ENCODE measurements at places on chromosomes 12 and 14.

GRCh38 chr14:103384450-103385151 lies 614 bp upstream of the MARK3 start:
- no peaks in the 10 kb centered on the region for H3K27me3 ChIP-seq
- peak overlapping the region; percentile 96 for H3K4me3 ChIP-seq
- H3K36me3 ChIP-seq, result peaks cover 28% of the 10 kb centered on the region

- no peak overlapping the region for H3K4me3 ChIP-seq
- no peaks in the 10 kb centered on the region for H3K4me1 ChIP-seq
- DNase-seq, result no peak
- H3K36me3 ChIP-seq, result no peaks in the 10 kb centered on the region
Observed at GRCh38 chr14:90368946-90369721, 27.7 kb upstream of the CALM1 start.

DNA sequence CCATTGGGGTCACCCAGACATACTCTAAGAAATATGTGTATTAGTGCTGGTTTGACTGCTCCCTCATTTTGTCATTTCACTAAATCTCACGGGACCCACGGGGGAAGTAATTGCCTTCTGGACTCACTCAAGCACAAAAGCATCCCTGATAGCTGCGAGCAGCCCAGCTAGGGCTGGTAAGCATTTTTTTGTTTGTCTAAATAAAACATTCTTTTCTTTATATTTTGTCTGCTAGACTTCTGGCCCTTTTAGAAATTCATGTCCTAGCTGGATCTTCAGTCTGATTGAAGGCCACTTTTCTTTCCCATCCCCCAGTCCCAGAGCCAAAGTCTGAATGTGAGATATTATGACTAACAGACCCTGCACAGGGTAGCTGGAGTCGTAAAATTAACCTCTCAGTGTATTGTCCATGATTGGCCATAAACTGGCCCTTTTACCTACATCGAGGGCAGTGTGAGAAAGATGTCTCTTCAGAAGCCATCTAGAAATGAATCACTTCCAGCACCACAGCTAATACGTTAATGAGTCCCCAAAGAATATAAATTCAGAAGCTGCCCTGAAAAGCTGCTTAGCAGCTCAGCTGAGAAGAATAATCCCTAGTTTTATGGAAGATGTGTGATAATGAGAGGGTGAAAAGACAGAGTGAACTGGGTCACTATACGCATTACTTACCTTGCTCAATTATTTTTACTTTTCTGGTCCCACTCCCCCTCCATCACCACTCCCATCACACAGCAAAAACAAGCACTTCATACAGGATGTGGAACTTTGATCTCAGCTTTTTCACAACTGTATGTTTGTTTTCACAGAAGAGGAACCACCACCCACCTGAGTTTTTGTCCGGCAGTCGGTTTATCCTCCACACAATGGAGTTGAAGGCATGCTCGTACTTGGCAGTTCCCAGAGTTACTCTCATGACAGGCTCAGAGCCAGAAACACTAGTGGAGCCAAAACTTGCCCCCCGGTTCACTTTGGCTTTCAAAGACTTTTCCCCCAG lies 55.6 kb upstream of the GTF2A1 start:
- no peaks in the 10 kb centered on the region for H3K36me3 ChIP-seq
- no peak overlapping the region for H3K27ac ChIP-seq
- no peaks in the 10 kb centered on the region for H3K4me1 ChIP-seq
- no peak for DNase-seq

GRCh38 chr12:23729359-23729758 lies 220.1 kb downstream of the SOX5 start:
- H3K27ac ChIP-seq, result no peak overlapping the region
- H3K4me1 ChIP-seq, result no peaks in the 10 kb centered on the region
- no peak for DNase-seq
- no peak overlapping the region for H3K4me3 ChIP-seq
- no peaks in the 10 kb centered on the region for H3K27me3 ChIP-seq
- H3K36me3 ChIP-seq, result no peaks in the 10 kb centered on the region

DNA sequence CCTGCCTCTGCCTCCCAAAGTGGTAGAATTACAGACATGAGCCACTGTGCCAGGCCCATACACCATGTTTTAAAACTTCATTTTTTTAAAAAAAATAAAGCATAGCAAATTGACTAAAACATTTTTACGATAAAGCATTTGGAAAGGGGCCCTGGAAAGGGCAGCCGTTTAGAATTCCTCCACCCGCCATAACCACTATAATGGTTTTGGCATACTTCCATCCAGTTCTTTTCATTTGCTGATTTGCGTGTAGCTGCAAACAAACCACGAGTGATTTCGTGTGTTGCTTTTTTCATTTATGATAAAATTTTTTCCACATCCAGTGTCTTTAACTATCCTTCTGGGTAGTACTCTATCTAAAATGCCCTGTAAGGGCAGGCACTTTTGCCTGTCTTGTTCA lies 91.8 kb upstream of the RIN3 start:
- peaks cover 9% of the 10 kb centered on the region for H3K4me1 ChIP-seq
- H3K27me3 ChIP-seq, result no peaks in the 10 kb centered on the region
- no peak for DNase-seq
- H3K4me3 ChIP-seq, result no peak overlapping the region

DNA sequence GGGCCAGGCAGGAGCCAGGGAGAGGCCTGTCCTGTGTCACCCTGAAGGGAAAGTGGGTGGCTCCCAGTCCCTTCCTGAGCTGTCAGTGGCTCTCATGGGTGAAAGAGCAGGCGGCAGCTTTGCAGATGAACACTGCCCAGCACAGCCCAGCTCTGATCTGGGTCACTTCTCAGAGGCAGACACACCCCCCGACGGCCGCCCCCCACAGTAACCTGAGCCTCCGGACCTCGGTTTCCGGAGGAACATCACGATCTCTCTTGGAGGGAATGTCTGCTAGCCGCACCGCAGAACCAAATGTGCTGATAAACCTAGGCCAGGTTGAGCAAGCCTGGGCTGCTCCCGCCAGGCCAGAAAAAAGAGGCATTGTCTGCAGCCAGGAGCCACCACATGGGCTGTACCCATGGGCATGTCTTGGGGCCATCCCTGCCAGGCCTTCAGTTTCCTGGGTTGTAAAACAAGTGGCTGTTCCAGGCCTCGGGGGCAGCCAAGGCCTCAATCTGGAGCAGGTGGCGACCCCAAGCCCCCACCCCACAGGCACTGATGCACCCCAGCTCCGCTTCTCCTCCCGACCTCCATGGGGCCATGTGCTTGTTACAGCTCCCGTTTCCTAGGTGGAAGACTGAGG lies 57.6 kb downstream of the NCOR2 start:
- DNase-seq, result no peak
- H3K36me3 ChIP-seq, result peaks cover 4% of the 10 kb centered on the region
- H3K27ac ChIP-seq, result no peak overlapping the region
- H3K27me3 ChIP-seq, result no peaks in the 10 kb centered on the region
- peaks cover 28% of the 10 kb centered on the region for H3K4me1 ChIP-seq
- no peak overlapping the region for H3K4me3 ChIP-seq

DNA sequence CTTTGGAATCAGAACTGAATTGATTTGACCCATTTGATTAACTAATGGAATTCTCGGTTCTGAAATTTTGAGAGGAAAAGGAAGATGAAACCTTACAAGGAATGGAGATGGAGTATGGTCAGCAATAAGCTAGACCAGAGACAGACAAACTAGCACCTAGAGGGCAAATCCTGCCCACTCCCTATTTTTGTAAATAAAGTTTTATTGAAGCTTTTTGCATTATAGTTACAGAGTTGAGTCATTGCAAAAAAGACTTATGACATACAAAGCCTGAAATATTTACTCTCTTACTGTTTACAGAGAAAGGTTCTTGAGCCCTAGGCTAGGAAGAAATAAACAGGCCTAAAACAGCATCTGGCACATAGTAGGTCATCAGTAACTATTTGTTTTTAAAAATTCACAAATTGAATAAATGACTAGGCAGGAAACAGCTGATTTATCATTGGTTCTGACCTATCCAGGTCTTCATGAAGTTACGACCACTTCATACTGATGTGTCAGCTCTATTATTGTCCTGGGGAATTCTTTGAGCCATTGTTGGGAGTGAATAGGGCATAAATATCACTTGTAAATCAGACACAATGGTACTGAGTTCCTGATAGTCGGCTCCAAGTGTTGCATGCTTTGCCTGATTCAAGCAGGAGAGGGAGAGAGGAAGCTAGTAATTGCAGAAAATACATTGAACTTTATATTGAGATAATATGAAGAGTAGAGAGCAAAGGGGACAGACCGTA lies 14.6 kb upstream of the STAB2 start:
- H3K4me1 ChIP-seq, result peaks cover 6% of the 10 kb centered on the region
- no peak overlapping the region for H3K4me3 ChIP-seq
- H3K36me3 ChIP-seq, result no peaks in the 10 kb centered on the region
- DNase-seq, result no peak

DNA sequence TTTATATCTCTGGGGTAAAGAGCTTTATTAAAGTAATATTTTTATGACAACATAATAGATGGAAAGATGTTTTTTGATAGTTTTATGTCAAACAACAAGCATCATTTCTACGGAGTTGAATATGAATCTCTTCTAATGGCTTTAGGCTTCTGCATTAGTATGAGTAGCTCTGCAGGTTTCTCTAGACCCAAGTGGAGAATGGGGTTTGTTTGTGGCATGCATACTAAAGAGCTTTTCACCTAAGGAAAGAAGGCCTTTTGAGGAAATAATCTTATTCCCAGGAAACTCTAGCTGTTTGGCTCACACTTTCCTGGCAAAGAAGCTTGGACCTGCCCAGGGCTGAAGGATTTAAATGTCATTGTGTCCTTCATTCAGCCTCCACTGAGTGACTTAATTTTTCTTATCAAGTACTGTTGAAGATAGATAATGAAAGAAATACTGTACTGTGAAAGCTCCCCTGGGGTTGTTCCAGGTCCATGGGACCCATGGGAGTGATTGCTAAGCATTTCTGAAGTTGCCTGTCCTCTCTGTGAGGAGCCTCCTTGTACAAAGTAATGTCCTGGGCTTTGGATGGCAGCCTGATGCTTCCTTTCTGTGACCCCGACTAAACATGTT lies 469.3 kb downstream of the LRIG3 start:
- H3K27ac ChIP-seq, result no peak overlapping the region
- H3K36me3 ChIP-seq, result no peaks in the 10 kb centered on the region
- H3K27me3 ChIP-seq, result peaks cover 3% of the 10 kb centered on the region
- H3K4me3 ChIP-seq, result no peak overlapping the region
- DNase-seq, result no peak

GRCh38 chr14:75985618-75986438 lies at the start of gene IFT43:
IFT43 (plus strand) TSS chr14:75985763; CDS start chr14:75985787, 24 bp downstream.
- H3K4me3 ChIP-seq, result peak within 1 kb of the TSS; percentile 87
- H3K27me3 ChIP-seq, result no peaks in the 10 kb centered on the region
- H3K36me3 ChIP-seq, result peaks cover 21% of the 10 kb centered on the region
- peak within 1 kb of the TSS; percentile 87 for H3K27ac ChIP-seq
- peak; percentile 92 for DNase-seq
- peaks cover 29% of the 10 kb centered on the region for H3K4me1 ChIP-seq

- H3K36me3 ChIP-seq, result peaks cover 49% of the 10 kb centered on the region
- peak overlapping the region; percentile 91 for H3K27ac ChIP-seq
- DNase-seq, result peak; percentile 90
- peaks cover 89% of the 10 kb centered on the region for H3K4me1 ChIP-seq
- H3K27me3 ChIP-seq, result no peaks in the 10 kb centered on the region
- H3K4me3 ChIP-seq, result peak overlapping the region; percentile 76
Observed at GRCh38 chr12:6778574-6779550, 6.5 kb downstream of the LAG3 start.

GRCh38 chr12:74614426-74614825 lies 76.8 kb downstream of the ATXN7L3B start:
- H3K27ac ChIP-seq, result no peak overlapping the region
- no peak overlapping the region for H3K4me3 ChIP-seq
- H3K36me3 ChIP-seq, result no peaks in the 10 kb centered on the region

DNA sequence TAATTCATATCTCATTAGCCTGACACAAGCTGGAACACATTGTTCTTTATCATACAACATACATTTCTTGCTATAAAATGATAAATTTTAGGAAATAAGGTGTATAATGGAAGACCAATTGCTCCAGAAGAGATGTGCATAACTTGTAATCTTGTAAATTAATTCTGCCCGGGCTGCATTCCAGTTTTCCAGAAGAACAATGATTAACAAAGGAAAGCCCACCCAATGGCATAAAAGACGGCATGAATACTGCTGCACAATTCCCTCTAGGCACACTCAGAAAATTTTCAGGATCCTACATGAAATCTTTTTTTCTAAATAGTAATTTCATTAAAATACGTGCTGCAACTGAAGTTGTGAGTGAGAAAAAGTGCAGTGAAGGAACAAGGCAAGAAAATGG lies 137.4 kb upstream of the KRR1 start:
- no peak for DNase-seq
- no peaks in the 10 kb centered on the region for H3K36me3 ChIP-seq
- H3K4me3 ChIP-seq, result no peak overlapping the region
- H3K4me1 ChIP-seq, result peaks cover 12% of the 10 kb centered on the region
- peaks cover 48% of the 10 kb centered on the region for H3K27me3 ChIP-seq

DNA sequence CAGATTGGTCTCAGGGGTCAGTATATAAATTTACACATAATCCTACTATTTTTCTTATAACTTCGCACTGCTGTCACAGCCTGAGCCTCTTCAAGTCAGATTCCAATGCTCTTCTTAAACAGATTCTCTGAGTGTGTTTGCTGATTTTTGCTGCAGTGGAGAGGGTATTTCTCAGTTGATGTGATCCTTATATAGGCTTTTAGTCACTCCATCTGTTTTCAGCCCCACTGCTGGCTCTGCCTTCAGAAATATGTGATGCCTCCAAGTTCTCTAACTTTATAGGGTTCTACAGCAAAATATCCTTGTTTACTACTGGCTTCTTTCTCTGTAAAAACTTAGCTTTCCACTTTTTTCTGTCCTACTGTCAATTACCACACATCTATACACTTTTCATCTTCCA lies 702.7 kb downstream of the NRXN3 start:
- H3K27me3 ChIP-seq, result no peaks in the 10 kb centered on the region
- no peak for DNase-seq
- H3K4me1 ChIP-seq, result no peaks in the 10 kb centered on the region
- H3K36me3 ChIP-seq, result no peaks in the 10 kb centered on the region
- H3K27ac ChIP-seq, result no peak overlapping the region
- no peak overlapping the region for H3K4me3 ChIP-seq

GRCh38 chr14:59330455-59330854 lies 134.7 kb downstream of the GPR135 start:
- no peaks in the 10 kb centered on the region for H3K4me1 ChIP-seq
- no peak overlapping the region for H3K4me3 ChIP-seq
- H3K27me3 ChIP-seq, result no peaks in the 10 kb centered on the region
- peaks cover 50% of the 10 kb centered on the region for H3K36me3 ChIP-seq
- H3K27ac ChIP-seq, result no peak overlapping the region
- no peak for DNase-seq

- peak overlapping the region; percentile 71 for H3K27ac ChIP-seq
- no peak for DNase-seq
- no peak overlapping the region for H3K4me3 ChIP-seq
- H3K27me3 ChIP-seq, result no peaks in the 10 kb centered on the region
Observed at GRCh38 chr12:64633940-64634337, 23.6 kb downstream of the RASSF3 start.

- peak overlapping the region; percentile 80 for H3K27ac ChIP-seq
- H3K36me3 ChIP-seq, result peaks cover 13% of the 10 kb centered on the region
- H3K27me3 ChIP-seq, result no peaks in the 10 kb centered on the region
- no peak for DNase-seq
Observed at GRCh38 chr14:103846543-103847450, 578 bp downstream of the PPP1R13B start.

- peak overlapping the region; percentile 72 for H3K4me3 ChIP-seq
- H3K4me1 ChIP-seq, result peaks cover 13% of the 10 kb centered on the region
- H3K27ac ChIP-seq, result peak overlapping the region; percentile 79
Observed at GRCh38 chr12:12890543-12891079, 751 bp upstream of the GPRC5A start.

GRCh38 chr12:105384916-105385535 lies 54.5 kb downstream of the C12orf75 start:
- no peaks in the 10 kb centered on the region for H3K4me1 ChIP-seq
- H3K27me3 ChIP-seq, result no peaks in the 10 kb centered on the region
- DNase-seq, result no peak
- no peak overlapping the region for H3K27ac ChIP-seq
- H3K36me3 ChIP-seq, result no peaks in the 10 kb centered on the region
